ENCODE measurements at places on chromosomes 12 and 14.
A peak's percentile ranks its signal among the peaks of the same experiment; 100 is the strongest.

DNA sequence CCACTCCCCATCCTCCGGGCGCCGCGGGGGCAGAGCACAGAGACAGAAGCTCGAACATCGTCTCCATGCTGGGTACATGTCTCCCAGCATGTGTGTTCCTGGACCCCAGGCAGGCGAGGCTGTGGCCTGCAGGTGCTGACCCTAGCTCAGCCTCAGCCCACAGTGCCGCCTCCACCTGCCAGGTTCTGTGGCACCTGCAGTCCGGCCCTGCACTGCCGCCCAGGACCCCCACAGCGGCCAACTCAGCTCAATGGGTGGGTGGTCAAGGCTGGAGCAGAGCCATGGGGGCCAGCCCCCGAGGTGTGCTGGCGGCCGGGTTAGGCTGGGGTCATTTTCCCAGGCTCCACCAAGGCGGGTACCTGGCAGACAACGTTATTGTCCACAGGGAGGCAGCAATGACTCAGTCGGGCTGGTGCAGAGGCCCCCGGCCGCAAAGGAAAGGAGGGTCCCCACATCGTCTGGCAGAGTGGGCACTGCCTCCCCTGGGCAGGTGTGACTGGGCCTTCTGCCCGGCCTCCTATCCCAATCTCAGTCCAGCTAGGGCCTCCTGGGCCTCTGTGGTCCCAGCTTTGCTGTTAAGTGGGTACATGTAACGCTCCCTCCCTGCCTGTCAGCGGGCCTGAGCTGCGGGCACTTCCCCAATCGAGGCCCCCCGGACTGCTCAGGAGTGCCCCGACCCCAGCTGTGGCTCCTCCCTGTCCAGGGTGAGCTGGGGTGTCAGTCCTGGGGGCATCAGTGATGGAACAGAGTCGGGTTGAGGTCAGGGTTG lies 20.2 kb upstream of the NUDT14 start:
- peak; percentile 3 for DNase-seq

- DNase-seq: no peak
Observed at GRCh38 chr12:53996240-53997203, 3.4 kb upstream of the HOXC9 start.

DNA sequence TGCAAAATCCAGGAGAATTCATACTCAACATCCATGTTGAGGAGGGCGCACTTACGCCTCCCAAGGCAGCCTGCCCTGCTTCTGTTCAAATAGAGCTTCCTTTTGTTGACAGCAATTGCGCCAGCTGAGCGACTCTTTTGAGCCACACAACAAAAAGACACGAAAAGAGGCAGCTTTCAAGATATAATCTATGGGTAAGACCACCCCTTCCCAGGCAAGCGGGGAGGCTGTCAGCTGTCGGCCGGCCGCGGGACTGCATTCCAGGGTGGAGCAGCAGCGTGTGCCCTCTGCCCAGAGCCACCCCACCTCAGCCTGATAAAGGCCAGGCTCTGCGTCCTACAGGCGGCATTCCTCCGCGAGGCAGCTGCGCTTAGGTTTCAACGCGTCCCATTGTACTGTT lies 15.8 kb upstream of the STAB2 start:
- DNase-seq: no peak

GRCh38 chr12:53809005-53809404 lies 57.2 kb upstream of the CISTR start:
- DNase-seq: peak; percentile 94

DNA sequence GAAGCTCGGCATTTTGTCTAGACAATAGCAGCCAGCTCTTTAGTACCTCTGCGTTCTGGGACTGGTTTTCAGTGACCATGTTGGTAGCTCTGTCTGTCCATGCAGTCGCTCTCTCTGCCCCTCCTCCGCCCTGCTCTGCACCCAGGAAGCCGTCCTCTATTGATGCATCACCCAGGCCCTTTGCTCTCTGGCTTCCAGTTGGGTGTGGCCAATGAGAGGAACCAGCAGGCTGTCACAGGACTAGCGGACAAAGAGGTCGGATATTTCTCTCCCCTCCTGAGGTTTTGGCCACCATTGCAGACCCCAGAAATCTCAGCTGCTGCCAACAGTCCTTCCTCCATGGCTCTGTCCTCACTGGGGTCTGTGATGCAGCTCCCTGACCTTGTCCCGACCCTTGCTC lies 180.6 kb downstream of the TMEM132D start:
- no peak for DNase-seq

DNA sequence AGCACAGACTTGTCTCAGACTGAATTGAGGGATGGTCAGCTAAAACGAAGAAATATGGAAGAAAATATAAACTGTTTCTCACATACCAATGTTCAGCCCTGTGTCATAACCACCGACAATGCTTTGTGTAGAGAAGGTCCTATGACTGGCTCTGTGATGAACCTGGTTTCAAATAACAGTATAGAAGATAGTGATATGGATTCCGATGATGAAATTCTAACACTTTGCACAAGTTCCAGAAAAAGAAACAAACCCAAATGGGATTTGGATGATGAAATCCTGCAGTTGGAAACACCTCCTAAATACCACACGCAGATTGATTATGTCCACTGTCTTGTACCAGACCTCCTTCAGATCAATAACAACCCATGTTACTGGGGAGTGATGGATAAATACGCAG lies 7.9 kb upstream of the MAPK1IP1L start:
- DNase-seq: no peak

DNA sequence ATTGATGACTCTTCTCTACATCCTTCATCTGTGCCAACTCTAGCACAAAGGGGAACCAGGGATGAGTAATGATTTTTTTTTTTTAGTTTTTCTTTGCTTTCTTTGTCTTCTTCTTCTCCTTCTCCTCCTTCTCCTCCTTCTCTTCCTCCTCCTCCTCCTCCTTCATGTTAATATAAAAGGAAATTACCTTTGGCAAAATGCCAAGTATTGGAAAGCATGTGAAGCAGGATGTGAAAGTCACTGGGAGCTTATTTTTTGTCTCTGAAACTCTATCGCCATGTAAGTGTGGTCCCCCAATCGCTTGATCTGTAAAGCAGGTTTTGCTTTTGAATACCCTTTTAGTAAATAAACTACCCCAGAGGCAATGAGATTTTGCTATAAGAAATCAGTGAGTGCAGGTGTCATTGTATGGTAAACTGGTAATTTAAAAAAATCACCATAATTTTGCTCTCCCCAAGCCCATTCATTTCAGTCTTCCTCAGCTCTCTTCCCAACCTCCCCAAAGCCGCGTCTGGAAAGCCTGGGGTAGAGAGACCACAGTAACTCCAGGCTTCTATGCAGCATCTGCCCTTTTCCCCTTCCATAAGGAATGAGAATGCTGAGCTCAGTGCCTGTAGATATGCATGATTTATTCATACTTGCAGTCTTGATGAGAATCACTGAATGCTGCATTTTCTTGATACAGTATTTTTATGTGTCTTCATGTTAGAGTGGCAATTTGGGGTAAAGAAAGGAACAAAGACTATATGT lies 388.7 kb downstream of the TMEM117 start:
- no peak for DNase-seq

DNA sequence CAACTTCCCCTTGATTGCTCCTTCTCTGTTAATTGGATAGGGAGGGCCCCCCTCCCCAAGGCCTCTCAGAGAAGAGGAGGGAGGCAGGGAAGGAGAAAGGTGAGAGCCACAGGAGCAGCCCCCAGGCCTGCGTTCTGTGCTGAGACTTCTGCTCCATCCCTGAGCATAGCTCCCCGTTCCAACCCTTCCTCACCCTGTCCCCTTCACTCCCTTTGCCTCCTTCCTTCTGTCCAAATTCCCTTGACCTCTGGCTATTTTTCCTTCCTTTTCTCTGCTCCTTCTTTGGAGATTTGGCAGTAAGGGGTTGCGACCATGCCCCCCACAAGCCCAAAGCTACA lies 788 bp upstream of the ASIC1 start:
- DNase-seq: no peak

- DNase-seq: no peak
Observed at GRCh38 chr12:93634416-93634815, 42.8 kb upstream of the CRADD start.

GRCh38 chr12:2161473-2161872 lies 108.7 kb downstream of the CACNA1C start:
- no peak for DNase-seq

- no peak for DNase-seq
Observed at GRCh38 chr12:108507971-108508642, 7.0 kb upstream of the FICD start.

- DNase-seq: no peak
Observed at GRCh38 chr14:51738754-51739153, 87.0 kb downstream of the FRMD6 start.

- DNase-seq: no peak
Observed at GRCh38 chr14:50417853-50418252, 21.2 kb upstream of the CDKL1 start.

DNA sequence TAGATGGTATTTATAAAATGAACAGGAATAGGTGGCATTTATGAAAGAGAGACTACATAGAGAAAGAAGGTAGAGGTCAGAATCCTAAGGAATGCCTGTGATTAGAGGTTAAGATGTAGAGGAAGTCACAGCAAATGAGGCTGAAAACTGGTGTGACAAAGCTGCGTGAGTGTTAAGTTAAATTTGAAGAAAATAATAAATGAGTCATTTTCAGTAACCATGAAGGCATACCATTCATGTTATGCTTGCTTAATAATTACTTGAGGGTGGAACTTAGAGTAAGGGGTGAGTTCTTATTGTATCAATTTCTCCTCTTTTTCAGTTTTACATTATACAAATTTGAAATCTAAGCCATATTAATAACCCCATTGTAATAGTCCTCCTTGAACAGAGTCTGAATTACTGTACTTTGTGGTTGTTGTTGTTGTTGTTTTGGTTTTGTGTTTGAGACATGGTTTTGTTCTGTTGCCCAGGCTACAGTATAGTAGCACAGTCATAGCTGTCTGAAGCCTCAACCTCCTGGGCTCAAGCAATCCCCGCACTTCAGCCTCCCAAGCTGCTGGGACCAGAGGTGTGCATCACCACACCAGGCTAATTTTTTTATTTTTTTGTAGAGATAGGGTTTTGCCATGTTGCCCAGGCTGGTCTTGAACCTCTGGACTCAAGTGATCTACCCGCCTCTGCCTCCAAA lies 761.5 kb downstream of the GALC start:
- DNase-seq: no peak

GRCh38 chr12:48883305-48884161 lies 17.9 kb upstream of the RND1 start:
- no peak for DNase-seq

GRCh38 chr14:20332788-20333493 lies at the start of gene CCNB1IP1:
Gene CCNB1IP1 (minus strand): TSS chr14:20333279. CDS start chr14:20316523, 16,756 bp downstream.
- peak; percentile 90 for DNase-seq

DNA sequence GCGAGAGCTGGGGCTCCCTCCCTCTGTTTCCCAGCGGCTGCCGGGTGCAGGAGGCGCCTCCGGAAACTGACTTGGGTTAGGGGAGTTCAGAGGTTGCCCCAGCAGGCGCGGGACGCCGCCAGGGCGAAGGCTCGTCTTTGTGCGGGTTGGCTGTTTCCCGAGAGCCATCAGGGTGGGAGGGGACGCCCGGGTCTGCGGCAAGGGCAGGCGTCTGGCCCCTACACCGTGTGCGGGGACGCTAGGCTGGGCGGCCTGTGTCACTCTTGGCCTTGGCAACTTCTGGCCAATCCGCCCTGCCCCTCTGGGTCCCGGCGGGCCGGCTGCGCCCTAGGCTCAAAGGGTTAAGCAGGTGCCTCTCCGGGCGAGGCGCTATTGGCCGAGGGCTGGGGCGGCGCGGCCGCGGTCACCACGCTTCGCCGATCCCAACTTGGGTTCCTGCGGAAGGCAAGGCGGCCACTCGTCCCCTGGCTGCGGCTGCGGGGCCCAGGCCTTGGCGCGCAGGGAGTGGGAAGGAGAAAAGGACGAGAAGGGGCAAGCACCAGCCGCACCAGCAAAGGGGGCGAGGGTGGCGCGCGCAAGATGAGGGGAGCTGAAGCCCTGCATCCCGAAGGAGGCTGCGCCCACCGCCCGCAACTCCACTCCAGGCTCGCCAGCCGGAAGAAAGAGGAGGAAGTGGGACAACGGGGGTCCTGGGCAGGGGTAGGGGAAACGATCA lies 5.6 kb upstream of the NPAS3 start:
- DNase-seq: no peak

DNA sequence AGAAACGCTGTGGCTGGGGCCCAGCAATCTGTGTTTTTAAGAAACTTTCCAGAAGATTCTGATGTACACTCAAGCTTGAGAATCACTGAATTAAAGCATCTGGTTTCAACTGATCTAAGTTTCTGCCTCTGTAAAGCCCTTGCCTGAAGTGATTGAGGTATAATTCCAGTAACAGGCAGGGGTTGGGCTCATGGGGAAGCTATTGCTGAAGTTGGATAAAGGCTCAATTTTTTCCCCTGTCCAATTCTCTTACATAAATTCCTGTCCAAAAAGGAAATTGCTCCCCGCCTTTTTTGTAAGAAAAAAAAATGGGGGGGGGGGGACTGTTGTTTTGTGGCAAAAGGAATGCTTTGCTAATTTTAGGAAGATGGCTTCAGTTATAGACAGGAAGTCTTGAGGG lies 337.4 kb downstream of the NUAK1 start:
- DNase-seq: no peak

DNA sequence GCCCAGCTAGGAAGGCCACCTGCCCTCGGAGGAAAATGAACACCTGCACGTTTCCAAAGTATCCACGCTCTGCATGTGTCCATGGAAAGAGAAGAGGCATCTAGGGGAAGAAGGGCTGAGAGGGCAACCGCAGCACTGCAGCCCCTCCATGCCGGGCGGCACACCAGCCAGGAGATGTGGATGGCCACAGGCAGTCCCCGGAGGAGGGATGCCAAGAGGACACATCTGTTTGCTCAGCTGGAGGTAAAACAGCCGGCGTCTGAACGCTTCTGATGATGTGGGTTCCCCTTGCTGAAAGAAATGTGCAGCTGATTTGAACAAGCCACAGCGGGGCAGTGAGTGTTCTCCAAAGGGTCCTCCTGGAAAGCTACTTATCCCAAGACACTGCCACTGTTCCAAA lies 34.0 kb downstream of the CHGA start:
- DNase-seq: no peak

GRCh38 chr12:59928416-59928815 lies 332.6 kb downstream of the SLC16A7 start:
- DNase-seq: no peak

DNA sequence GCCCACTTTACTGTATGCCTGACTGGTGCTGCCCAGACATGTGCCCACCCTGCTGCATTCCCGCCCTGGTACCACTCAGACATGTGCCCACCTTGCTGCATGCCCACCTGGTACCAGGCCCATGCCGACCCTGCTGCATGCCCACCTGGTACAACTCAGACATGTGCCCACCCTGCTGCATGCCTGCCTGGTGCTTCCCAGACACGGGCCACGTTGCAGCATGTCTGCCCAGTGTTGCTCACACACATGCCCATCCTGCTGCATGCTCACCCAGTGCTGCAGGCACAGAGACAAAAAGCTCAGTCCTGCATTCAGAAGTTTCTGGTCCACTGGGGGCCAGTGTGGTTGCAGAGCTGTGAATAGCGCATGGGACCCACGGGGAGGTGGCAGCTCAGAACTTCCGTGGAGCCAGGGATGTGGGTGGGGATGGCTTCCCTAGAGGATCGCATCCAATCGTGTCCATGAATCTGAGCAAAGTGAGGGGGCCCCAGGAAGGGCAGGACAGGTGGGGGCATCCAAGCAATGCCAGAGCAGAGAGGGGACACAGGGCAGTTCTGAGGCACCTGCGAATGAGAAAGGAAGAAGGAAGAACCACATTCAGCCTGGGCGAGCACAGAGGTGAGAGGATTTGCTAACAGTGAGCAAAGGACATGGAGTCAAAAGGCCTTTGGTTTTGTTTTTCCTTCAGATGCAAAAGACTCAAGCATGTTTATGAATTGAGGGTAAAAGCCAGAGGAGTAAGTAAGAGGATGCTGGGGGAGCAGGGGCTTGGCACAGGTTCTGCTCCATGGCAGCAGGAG lies 175.9 kb upstream of the C14orf180 start:
- no peak for DNase-seq

GRCh38 chr14:60184146-60184904 lies 19.1 kb upstream of the DHRS7 start:
- DNase-seq: peak; percentile 89

- DNase-seq: no peak
Observed at GRCh38 chr12:42961395-42961794, 371.8 kb upstream of the PRICKLE1 start.
